CD4-positive, CD25-positive, alpha-beta regulatory T cell (primary cell): ENCODE measurements at places on chromosomes 12 and 14. TPM values are rescaled to one million over a fixed set of nuclear protein-coding genes. Genes with fewer than 3 reads are reported as not detected.

DNA sequence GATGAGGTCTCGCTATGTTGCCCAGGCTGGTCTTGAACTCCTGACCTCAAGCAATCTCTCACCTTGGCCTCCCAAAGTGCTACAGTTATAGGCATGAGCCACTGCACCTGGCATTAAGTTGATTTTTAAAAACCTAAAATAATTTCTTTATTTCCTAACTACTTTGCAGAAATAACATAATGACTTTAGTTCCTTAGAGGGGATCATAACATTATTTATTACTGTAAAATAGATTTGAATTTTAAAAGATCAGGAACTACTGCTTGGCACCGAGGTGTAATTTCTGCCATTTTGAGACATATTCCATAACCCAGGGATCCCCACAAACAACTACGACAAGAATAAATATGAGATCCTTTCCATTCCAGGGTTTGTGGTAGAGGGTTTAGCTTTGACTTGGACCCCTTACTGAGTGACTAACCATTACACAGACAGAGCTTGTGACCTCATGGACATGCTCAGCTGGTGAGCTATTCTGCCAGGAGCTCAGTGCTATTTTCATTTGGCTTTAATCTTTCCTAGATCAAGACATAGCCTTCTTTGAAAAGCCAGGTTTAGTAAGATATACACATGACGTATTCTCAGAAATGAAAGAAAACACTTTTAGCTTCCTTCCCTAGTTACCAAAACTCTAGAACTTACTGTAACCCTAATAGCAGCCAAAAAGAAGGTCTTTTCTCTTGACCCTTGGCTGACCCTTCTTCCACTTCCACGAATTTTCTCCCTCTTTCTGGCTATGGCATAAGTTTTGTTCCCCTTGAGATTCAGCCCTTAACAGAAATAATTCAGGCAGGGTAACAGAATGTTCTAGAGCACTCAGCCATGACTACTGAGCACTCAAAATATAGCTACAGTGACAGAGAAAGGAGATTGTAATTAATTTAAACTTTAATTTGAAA lies 75.1 kb upstream of the NUDT4 start:
- no peaks in the 10 kb centered on the region for H3K4me1 ChIP-seq
- DNase-seq, result no peak
- peaks cover 2% of the 10 kb centered on the region for H3K27me3 ChIP-seq
- no peak overlapping the region for H3K4me3 ChIP-seq
- no peaks in the 10 kb centered on the region for H3K36me3 ChIP-seq

The ZNF84 gene
- total RNA-seq, result 20.2 TPM

- H3K27me3 ChIP-seq, result no peaks in the 10 kb centered on the region
- no peak for DNase-seq
- H3K36me3 ChIP-seq, result no peaks in the 10 kb centered on the region
Observed at GRCh38 chr12:93041416-93041815, 112.3 kb upstream of the EEA1 start.

DNA sequence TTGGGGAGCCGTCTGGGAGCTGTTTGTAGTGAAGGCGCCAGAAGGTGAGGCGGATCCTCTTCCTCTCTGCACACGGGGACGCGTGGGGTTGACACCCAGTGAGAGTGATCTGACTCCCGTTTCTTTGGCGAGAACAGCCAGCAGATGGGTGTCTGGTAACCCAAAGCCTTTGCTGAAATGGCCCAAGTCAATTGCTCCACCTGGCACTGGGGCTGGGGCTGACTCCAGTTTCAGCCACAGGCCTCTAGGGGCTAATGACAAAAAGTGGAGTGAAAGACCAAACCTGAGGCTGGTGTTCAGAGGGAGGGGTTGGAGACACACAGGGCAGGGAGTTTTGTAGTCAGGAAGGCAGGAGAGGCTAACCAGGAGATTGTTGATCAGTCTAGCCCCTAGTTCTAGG lies 87.0 kb downstream of the FRMD6 start:
- H3K4me3 ChIP-seq, result no peak overlapping the region
- no peak overlapping the region for H3K27ac ChIP-seq
- no peaks in the 10 kb centered on the region for H3K36me3 ChIP-seq
- DNase-seq, result no peak

- no peak overlapping the region for H3K4me3 ChIP-seq
- DNase-seq, result no peak
- no peak overlapping the region for H3K27ac ChIP-seq
- no peaks in the 10 kb centered on the region for H3K36me3 ChIP-seq
- no peaks in the 10 kb centered on the region for H3K4me1 ChIP-seq
- no peaks in the 10 kb centered on the region for H3K27me3 ChIP-seq
Observed at GRCh38 chr12:74981541-74981940, 228.1 kb downstream of the KCNC2 start.

The RBM19 gene
- 66.2 TPM for total RNA-seq

- H3K36me3 ChIP-seq, result no peaks in the 10 kb centered on the region
- peaks cover 4% of the 10 kb centered on the region for H3K4me1 ChIP-seq
Observed at GRCh38 chr14:92519246-92520101, 5.9 kb downstream of the RIN3 start.

The TGM1 gene
- 4.0 TPM for total RNA-seq

- H3K4me3 ChIP-seq, result no peak overlapping the region
- no peak overlapping the region for H3K27ac ChIP-seq
- no peak for DNase-seq
- H3K27me3 ChIP-seq, result no peaks in the 10 kb centered on the region
- peaks cover 15% of the 10 kb centered on the region for H3K4me1 ChIP-seq
Observed at GRCh38 chr12:113062502-113063395, 6.2 kb downstream of the DTX1 start.

- no peak overlapping the region for H3K27ac ChIP-seq
- no peaks in the 10 kb centered on the region for H3K36me3 ChIP-seq
- no peak overlapping the region for H3K4me3 ChIP-seq
Observed at GRCh38 chr14:51533872-51534553, 117.7 kb upstream of the FRMD6 start.

DNA sequence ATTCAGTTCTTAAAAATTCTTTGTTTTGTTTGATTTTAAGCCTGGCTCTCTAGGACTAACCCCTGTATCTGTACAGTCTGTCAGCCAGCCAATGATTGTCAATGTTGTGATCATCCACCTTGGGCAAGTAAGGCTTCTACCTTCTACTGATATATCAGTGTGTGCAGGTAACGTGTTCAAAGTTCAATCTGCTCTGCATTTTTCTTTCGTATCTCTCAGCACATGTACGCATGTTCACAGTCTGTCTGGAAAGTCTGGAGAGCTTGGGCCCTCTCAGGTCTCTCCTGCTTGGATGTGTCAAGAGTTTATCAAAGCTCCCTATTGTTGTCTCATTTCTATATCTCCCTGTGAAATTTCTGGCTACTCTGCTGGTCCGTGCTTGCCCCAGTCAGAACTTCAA lies 138.6 kb upstream of the VRK1 start:
- H3K27ac ChIP-seq, result no peak overlapping the region
- DNase-seq, result no peak
- H3K4me3 ChIP-seq, result no peak overlapping the region
- H3K4me1 ChIP-seq, result no peaks in the 10 kb centered on the region
- H3K27me3 ChIP-seq, result peaks cover 21% of the 10 kb centered on the region

- no peaks in the 10 kb centered on the region for H3K36me3 ChIP-seq
- no peaks in the 10 kb centered on the region for H3K27me3 ChIP-seq
- H3K4me1 ChIP-seq, result no peaks in the 10 kb centered on the region
- no peak overlapping the region for H3K27ac ChIP-seq
- DNase-seq, result no peak
Observed at GRCh38 chr14:64363265-64363846, 24.8 kb upstream of the MTHFD1 start.

The KLHDC1 gene
- 3.1 TPM for total RNA-seq

The HCAR3 gene
- total RNA-seq, result not detected

- H3K4me3 ChIP-seq, result no peak overlapping the region
- H3K4me1 ChIP-seq, result no peaks in the 10 kb centered on the region
- no peak for DNase-seq
- no peaks in the 10 kb centered on the region for H3K36me3 ChIP-seq
- no peaks in the 10 kb centered on the region for H3K27me3 ChIP-seq
Observed at GRCh38 chr14:34098045-34098984, 147.4 kb upstream of the EGLN3 start.
